ENCODE measurements at places on chromosomes 6 and 20. TPM values are rescaled to one million over a fixed set of nuclear protein-coding genes. Genes with fewer than 3 reads are reported as not detected.

- no peaks in the 10 kb centered on the region for H3K4me1 ChIP-seq
- DNase-seq = no peak
- no peak overlapping the region for H3K4me3 ChIP-seq
- no peak overlapping the region for H3K27ac ChIP-seq
- H3K36me3 ChIP-seq = no peaks in the 10 kb centered on the region
Observed at GRCh38 chr6:108616973-108617372, 56.3 kb downstream of the FOXO3 start.

PHIP gene
- 34.0 TPM for total RNA-seq

DNA sequence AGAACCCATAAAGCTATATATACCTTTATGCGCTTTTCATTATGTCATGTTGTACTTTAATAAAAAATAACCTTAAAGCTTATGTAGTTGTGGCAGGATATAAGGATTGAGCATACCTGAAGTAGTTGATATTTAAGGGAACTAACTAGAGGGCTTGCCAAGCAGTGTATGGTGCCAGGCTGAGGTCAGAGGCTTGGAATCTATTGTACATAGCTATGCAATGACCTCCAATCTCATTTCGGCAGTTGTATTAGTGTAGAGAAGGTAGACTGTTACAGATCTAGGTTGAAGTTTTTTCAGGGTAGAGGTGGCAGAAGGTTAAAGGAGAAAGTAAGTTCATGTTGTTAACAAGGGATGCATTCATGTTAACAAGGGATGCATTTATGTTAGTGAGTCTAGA is 397.7 kb upstream of the HS3ST5 start:
- H3K4me3 ChIP-seq = no peak overlapping the region
- no peak for DNase-seq
- no peaks in the 10 kb centered on the region for H3K27me3 ChIP-seq
- H3K27ac ChIP-seq = no peak overlapping the region
- H3K36me3 ChIP-seq = no peaks in the 10 kb centered on the region

DNA sequence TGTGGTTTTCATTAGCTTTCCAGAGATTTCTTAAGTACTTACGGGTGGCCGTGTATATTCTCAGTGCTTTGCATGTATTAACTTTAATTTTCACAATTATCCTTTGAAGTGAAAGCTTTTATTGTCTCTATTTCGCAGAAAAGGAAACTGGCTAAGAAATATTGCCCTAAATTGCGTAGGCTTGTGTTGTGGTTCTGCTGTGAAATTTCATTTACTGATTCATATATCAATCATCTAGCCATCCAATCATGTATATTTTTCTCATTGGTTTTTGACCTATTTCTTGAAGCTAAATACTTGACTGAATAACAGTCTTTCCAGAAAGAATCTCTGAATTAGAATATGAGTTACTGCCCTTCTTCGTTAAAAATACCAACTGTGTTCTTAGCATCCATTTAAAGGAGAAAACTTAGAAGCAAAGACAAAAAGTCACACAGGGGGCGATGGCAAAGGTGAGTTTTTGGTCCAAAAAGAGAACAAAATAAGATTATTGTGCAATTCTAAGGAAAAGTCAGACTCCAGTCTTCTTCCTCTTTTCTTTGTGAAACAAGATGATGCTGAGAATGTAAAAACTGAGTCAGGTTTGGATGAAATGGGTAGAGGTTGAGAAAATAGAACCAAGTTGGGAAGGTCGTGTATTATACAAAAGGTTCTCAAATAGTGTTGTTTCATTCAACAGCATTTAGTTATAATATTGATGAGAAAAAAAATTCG is 1.4 kb downstream of the CYB5R4 start:
- H3K4me1 ChIP-seq = peaks cover 21% of the 10 kb centered on the region
- no peaks in the 10 kb centered on the region for H3K27me3 ChIP-seq
- H3K4me3 ChIP-seq = peak overlapping the region; percentile 92
- H3K27ac ChIP-seq = peak overlapping the region; percentile 82
- no peaks in the 10 kb centered on the region for H3K36me3 ChIP-seq
- no peak for DNase-seq

DNA sequence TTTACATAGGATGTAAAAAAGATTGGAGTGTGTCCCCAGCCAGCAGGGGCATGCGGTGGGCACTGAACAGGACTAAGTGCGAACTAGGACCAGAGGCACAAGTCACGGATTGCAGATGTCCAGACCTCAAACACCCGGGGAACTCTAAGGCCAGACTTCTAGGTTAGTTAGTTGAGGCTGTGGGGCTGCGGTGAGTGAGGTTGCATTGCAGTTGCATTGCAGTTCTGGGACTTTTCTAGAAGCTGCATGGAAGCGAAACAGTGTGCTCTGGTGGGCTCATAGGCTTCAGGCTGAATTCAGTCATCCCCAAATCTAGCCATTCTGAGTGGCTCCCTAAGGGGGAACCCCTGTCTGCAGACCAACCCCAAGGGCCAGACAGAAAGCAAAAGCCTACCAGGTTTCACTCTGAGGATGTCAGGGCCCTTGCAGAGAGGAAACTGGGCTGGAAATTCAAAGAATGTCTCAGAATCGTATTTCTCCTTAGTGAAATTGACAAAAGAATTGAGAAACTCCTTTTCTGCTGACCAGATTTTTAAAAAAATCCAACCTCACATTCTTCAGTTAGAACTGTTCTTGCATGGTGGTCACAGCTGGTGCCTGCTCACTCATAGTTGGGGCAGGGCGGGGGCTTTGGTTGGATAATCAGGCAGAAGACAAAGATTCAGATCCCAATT is 182.8 kb downstream of the ZDHHC14 start:
- no peaks in the 10 kb centered on the region for H3K27me3 ChIP-seq
- peaks cover 15% of the 10 kb centered on the region for H3K4me1 ChIP-seq
- no peaks in the 10 kb centered on the region for H3K36me3 ChIP-seq
- H3K4me3 ChIP-seq = no peak overlapping the region

DNA sequence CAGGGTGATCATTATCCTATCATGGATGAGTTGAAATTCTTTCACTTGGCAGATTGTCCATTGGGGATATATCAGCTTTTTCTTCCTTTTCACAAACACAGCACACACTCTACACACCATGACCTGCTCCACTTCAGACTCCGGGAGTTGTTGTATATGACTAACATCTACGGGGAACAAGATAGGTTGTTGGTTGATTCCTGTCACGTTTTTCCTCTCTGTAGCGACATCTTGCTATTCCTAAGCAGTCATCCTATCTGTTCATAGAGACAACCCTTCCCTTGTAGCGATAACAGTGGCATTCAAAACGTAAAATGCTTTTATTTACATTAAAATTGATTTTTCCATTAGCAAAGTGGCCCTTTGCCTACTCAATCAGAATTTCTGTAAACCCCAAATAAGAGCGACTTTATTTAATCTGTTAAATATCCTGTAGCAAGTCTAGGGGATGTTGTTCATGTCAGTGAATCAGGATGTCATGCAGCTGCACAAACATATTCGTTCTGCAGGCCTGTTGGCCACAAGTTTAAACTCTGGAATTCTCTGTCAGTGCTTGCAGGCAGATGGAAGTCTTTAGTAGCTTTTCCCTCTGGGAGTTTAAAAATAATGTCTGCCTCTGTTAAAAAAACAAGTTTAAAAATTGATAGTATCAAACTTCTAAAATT is 23.1 kb downstream of the PHACTR2 start:
- no peaks in the 10 kb centered on the region for H3K27me3 ChIP-seq
- no peak overlapping the region for H3K27ac ChIP-seq
- no peak overlapping the region for H3K4me3 ChIP-seq
- H3K36me3 ChIP-seq = no peaks in the 10 kb centered on the region
- DNase-seq = no peak

GRCh38 chr20:39268491-39268951 is 306.4 kb downstream of the DHX35 start:
- no peaks in the 10 kb centered on the region for H3K27me3 ChIP-seq
- no peaks in the 10 kb centered on the region for H3K4me1 ChIP-seq
- no peak overlapping the region for H3K27ac ChIP-seq
- H3K36me3 ChIP-seq = no peaks in the 10 kb centered on the region
- H3K4me3 ChIP-seq = no peak overlapping the region

KCNK5 gene
- total RNA-seq = 9.6 TPM

- no peaks in the 10 kb centered on the region for H3K36me3 ChIP-seq
- no peak overlapping the region for H3K27ac ChIP-seq
- H3K4me3 ChIP-seq = no peak overlapping the region
- DNase-seq = no peak
Observed at GRCh38 chr6:162653808-162654207, 73.8 kb downstream of the PRKN start.

DNA sequence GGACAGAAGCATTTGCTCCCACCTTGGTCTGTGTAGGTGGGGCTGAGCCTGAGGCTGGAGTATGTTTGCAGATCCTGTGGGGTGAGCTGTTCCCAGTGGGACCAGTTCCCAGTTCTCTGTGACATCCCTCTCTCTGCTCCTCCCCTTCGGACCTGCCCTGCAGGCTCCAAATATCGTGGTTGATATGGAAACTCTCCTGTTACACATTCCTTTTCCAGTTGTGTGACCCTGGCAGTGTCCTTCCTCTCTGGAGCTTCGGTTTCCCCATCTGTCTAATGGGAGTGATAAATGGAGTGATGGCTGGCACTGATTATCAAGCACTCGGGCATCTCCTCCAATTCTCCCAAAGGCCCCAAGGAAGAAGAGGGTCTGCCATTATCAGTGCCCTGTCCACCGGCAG is 15.7 kb upstream of the TGM2 start:
- H3K27me3 ChIP-seq = no peaks in the 10 kb centered on the region
- DNase-seq = no peak
- no peak overlapping the region for H3K27ac ChIP-seq
- no peaks in the 10 kb centered on the region for H3K36me3 ChIP-seq

- no peaks in the 10 kb centered on the region for H3K36me3 ChIP-seq
- no peak overlapping the region for H3K4me3 ChIP-seq
- no peaks in the 10 kb centered on the region for H3K4me1 ChIP-seq
- H3K27ac ChIP-seq = no peak overlapping the region
Observed at GRCh38 chr6:109239651-109240321, 142.5 kb downstream of the CD164 start.

DNA sequence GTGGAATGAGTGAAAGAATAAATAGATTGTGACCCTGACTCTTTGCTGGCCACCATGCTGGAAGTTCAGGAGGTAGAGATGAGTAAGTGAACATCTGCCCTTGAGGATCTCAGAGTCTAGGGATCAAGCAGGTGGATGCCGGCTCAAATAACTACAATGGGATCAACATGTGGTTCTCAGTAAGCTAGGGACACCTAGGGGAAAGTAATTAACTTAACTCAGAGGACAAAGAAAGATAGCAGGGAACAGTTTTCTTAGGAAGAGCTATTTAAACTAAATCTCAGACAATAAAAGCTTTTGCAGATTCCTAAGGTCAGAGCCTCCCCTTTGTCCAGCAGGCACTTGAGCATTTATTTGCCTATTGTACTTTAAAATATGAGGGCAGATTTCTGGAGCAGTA is 29.1 kb downstream of the SLC13A3 start:
- H3K27ac ChIP-seq = no peak overlapping the region
- no peaks in the 10 kb centered on the region for H3K27me3 ChIP-seq
- no peaks in the 10 kb centered on the region for H3K4me1 ChIP-seq
- H3K4me3 ChIP-seq = no peak overlapping the region

PRDM13 gene
- not detected for total RNA-seq

- H3K4me1 ChIP-seq = no peaks in the 10 kb centered on the region
- no peak overlapping the region for H3K4me3 ChIP-seq
- no peak overlapping the region for H3K27ac ChIP-seq
- H3K36me3 ChIP-seq = no peaks in the 10 kb centered on the region
Observed at GRCh38 chr6:134361011-134361410, 43.1 kb upstream of the SGK1 start.

OR2H2 gene
- total RNA-seq = not detected

DNA sequence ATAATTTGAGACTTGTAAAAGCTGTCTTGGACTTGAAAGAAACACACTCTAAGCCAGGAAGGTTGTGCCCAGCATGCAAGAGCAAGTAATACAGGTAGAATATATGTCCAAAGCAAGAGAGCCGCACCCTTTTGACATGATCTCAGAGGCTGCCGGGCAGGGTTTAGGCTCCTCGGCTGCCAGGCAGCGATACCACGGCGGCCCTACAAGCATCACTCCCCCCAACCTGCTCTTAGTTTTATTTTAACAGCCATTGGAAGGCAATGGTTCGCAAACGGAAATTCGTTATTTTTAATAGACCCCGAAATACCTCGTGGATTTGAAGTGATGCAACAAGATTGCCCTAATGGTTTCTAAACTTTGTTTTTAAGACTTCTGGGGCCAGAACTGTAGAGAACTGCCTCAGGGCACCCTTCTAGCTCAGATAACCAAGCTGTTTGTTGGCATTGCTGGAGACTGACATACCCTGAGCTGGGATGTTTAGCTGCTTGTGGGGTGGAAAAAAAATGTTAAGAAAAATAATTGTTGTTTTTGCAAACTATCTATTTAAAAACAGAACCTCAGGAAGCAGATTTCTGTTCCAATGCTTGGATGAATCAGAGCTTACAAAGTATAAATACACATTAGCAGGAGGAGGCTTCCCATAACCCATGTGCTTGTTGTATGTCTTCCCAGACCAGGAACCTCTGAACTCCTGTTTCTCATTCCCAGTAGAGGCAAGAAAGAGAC is 39.0 kb downstream of the JAG1 start:
- no peaks in the 10 kb centered on the region for H3K4me1 ChIP-seq
- H3K36me3 ChIP-seq = no peaks in the 10 kb centered on the region
- no peak overlapping the region for H3K4me3 ChIP-seq

PRPH2 gene
- not detected for total RNA-seq

HLA-DMA gene
- 14.6 TPM for total RNA-seq

BFSP1 gene
- 0.42 TPM for total RNA-seq

- H3K27me3 ChIP-seq = no peaks in the 10 kb centered on the region
- peaks cover 2% of the 10 kb centered on the region for H3K36me3 ChIP-seq
- peak; percentile 68 for DNase-seq
- peaks cover 5% of the 10 kb centered on the region for H3K4me1 ChIP-seq
- H3K27ac ChIP-seq = peak overlapping the region; percentile 92
Observed at GRCh38 chr6:33297956-33298772, 578 bp downstream of the RGL2 start.

- H3K27me3 ChIP-seq = peaks cover 16% of the 10 kb centered on the region
- H3K27ac ChIP-seq = no peak overlapping the region
- peaks cover 2% of the 10 kb centered on the region for H3K36me3 ChIP-seq
- no peak for DNase-seq
Observed at GRCh38 chr6:151497905-151498304, 4.1 kb downstream of the CCDC170 start.

C20orf202 gene
- not detected for total RNA-seq

Measured in naive thymus-derived CD4-positive, alpha-beta T cell (primary cell).